ENCODE measurements at places on chromosomes 1 and 21.

- DNase-seq, result no peak
Measured at GRCh38 chr1:43405219-43405875, 15.6 kb downstream of the SZT2 start.

DNA sequence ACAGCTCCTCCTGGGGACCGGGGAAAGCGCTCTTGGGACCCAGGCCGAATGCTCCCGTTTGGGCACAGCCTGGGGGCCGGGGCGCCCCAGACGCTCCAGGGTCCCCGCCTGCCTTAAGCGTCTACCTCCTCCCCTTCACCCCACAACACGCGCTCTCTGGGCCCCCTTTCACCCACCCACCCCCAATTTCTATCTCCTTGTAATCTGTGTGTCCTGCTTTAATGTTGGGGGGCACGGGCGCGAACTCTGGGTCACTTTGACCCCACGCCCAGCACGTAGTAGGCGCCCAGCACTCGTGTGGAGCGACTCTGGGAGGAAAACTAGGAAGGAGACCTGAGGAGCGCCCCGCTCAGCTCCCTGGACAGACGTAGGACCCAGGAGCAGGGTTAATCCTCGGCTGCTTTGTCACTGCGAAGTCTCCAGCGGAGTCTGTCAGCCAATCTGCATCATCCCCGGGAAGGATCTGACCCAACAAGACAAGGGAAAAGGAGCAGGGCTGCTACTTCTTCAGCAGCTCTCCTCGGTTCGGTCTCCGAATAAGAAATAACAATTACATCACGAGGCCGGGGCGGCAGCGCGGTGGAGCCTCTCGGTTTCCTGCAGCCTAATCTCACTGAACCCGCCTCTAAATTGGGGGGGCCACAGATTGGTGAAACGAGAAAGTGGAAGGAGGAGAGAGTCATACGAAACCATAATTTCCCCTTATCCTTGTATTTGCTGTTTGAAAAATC is 757 bp upstream of the NRIP1 start:
- DNase-seq, result peak; percentile 88

DNA sequence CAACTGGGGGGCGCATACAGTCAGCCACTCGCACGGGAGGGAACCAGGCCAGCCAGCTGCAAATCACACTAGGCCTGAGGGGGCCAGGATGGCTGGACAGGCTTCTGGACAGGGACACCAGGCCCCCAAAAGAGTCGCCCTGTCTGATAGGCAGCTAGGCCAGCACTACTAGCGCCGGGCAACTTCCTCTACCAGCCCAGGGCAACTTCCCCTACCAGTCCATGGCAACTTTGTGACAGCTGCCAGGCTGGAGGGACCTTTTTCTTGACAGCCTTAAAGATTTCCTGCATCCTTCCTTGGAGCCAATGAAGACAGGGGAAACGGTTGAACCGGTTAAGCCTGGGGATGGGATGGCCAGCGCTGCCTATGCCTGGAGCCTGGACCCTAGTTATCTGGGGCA is 5.1 kb downstream of the IFFO2 start:
- peak; percentile 82 for DNase-seq

DNA sequence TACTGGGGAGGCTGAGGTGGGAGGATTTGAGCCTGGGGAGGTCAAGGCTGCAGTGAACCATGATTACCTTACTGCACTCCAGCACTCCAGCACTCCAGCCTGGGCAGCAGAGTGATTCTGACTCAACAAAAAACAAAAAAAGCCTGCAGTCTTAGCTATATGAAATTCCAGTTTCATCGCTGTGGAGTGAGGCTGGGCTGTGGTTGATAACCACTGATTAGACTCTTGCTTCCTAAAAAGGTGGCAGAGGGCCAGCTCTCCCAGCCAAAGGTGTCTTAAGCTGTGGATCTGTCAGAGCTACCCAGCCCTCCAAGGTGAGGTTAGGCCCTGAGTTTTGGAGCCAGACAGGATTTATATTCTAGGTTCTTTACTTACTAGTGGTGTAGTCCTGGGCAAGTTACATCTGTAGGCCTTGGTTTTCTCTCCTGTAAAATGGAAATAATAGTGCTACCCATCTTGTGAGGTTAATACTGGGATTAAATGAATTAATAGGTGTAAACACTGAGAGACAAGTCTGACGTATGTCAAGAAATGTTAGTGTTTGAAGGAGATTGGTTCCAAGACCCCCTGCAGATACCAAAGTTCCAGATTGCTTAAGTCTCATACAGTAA is 35.9 kb downstream of the TMCC2 start:
- DNase-seq, result no peak

DNA sequence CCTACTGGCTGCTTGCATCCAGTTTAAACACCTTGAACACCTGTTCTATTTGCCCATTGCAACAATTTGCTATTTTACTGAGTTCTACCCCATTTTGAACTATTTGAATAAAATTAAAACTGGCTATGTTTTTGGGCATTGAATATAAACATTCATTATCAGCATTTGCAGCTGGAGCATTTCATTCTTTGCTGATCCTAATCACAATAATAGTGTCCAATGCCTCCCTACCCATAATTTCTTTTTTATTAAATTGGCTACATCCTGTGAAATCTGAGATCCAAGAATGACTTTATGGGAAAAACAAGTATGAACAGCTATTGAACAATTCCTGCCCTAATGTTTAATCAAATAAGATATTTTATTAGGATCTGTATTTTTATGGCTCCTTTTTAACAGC is 447.9 kb downstream of the PLA2G4A start:
- DNase-seq, result no peak

GRCh38 chr21:17611414-17612022 is 1.2 kb downstream of the BTG3 start:
- DNase-seq, result peak; percentile 87

DNA sequence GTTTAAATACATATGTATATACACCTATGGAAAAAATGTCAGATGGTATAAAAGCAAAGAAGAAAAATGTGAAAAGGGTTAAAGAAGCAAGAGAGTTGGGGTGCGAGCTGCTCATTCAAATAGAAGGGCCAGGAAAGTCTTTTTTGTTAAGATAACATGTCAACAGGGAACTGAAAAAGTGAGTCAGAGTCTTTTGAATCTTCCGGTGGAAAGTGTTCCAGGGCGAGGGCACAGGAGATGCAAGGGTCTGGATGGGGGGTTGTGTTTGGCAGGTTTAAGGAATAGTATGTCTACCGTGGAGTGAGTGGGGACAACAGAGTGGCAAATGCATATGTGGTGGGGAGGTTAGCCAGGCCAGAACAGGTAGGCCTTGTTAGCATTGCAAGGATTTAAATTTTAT is 22.2 kb upstream of the GNG12 start:
- no peak for DNase-seq

- no peak for DNase-seq
Measured at GRCh38 chr1:186193224-186193623, 181.8 kb downstream of the TPR start.

- DNase-seq, result no peak
Measured at GRCh38 chr1:59016390-59016789, 232.5 kb upstream of the JUN start.

- no peak for DNase-seq
Measured at GRCh38 chr1:98184856-98185255, 264.0 kb upstream of the DPYD start.

GRCh38 chr1:201480231-201481003 is 11.4 kb upstream of the PHLDA3 start:
- peak; percentile 83 for DNase-seq

DNA sequence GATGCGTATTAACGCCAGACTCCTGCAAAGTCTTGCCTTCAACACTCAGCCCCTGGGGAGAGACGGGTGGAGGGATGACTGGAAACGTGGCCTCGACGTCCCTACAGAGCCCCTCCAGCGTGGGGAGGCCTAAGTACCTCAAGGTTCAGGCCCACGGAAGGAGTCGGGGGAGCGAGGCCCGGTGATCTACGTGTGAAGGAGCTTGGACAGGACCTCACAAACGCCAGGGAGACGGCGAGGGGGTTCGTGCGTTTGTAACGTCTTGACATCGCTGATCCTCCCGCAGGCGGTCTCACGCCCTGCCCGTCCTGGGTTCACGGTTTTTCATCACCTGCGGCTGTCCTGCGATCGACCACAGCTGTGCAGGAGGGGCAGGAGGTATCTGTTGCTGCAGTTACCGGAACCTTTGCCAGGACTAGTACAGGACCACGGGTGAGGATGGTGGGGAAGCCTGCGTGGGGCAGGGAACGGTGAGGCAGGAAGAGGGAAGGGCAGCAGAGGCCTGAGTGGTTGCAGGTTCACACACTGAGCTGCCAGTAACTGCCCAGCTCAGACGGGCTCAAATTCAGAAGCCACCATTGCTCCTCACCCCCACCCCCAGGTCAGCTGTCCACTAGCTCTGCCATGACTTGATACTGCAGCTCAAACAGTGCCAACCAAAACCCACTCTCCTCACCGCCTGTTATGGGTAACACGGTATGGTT is 889 bp upstream of the CCNL2 start:
- no peak for DNase-seq

GRCh38 chr1:158056498-158056897 is 63.1 kb downstream of the KIRREL1 start:
- DNase-seq, result no peak

DNA sequence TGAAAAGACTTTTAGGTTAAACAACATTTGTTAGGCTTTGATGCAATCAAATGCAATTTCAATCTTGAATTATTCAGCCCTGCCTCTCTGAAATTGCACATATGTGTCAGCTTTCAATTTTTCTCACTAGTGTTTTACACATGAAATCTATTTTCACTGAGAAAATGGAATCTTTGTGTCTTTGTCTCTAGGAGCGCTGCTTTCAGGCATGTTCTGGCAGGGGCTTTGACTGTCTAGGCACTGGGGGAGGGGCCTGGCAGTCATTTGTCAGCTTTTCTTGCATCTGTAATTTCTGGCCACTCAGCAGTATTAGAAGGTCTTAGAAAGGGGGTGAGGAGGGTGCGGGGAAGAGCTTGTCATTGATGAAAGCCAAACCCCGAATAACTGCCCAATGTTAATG is 264.4 kb downstream of the PTPRC start:
- DNase-seq, result no peak

- DNase-seq, result no peak
Measured at GRCh38 chr1:103267266-103267665, 158.9 kb upstream of the COL11A1 start.

GRCh38 chr1:234235434-234235881 is 137.8 kb upstream of the COA6 start:
- DNase-seq, result no peak

DNA sequence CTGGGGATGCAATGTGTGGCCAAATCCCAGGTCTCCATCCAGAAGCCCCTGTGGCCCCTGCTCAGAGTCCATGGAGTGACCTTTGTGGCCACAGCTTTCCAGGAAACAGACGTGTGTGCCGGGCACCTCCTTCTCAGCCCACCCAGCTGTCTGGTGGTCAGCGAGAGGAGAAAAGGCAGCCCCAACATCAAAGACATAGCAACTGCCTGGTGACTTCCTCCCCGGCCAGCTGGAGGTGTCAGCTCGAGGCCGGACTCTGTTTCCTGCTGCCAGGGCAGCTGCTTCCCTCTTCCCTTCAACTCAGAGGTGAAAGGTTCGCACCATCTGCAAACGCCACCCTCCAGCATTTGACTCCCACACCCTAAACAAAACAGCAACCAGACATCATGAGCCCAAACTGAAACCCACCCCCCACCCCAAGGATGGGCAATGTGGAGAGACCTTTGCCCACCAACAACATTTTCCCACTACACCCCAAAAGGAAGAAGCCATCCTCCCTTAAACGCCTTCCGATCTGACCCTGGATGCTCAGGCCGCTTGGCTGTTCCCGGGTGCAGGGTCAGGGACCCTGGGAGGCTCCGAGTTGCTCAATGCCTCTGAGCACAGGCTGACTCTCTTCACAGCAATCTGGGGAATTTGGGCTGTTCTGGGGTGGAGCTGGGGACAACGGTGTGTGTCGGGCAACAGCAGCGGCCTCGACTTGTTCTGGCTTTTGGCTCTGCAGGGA is 162.3 kb downstream of the PSMG1 start:
- no peak for DNase-seq
